ENCODE measurements at places on chromosomes 2 and 18.

DNA sequence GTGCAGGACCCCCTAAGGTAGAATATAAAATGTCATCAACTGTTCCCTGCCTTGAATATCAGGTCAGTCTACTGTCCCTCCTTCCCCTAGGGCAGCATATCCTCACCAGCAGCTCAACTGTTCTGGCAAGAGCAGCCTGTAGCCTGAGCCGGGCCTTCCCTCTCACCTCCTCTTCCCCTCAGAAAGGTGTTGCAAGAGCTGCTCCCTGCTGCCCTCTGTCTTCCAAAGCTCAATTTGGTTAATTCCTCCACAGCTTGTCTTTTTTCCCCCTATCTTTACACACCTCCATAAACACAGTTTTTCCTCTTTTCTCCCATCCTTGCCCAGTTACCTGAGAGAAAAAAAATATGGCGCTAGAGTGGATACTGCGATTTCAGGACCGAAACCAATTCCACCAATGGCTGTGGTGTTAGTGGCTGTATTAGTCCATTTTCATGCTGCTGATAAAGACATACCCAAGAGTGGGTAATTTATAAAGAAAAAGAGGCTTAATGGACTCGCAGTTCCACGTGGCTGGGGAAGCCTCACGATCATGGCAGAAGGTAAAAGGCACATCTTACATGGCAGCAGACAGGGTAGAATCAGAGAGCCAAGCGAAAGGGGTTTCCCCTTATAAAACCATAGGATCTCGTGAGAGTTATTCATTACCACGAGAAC lies 184.7 kb downstream of the MREG start:
- no peak overlapping the region for H3K27ac ChIP-seq
- no peaks in the 10 kb centered on the region for H3K27me3 ChIP-seq
- DNase-seq: no peak
- H3K36me3 ChIP-seq: no peaks in the 10 kb centered on the region

- H3K36me3 ChIP-seq: no peaks in the 10 kb centered on the region
- H3K27me3 ChIP-seq: peaks cover 38% of the 10 kb centered on the region
- peaks cover 2% of the 10 kb centered on the region for H3K4me1 ChIP-seq
- H3K27ac ChIP-seq: no peak overlapping the region
Measured at GRCh38 chr2:152342259-152343046, 7.5 kb downstream of the FMNL2 start.

DNA sequence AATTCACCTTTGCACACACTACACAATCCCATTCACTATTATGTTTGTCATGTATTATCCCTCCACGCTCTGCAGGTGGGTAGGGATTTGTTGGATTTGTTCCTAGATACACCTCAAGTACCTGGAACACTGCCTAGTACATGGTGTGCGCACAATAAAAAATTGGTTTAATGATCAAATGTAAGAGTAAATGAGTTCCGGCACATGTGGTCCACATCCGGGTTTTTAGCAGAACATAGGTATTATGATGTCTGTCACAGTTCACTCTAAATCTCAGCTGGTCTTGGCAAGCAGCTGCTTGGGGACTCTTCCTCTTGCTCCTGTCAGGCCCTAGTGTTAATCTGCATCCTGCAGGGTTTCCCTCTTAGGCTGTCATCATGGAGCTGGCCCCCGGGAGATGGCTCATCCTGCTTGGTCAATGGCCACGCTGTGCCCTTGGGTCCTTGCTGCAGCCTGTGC lies 21.8 kb upstream of the IL1R1 start:
- peaks cover 7% of the 10 kb centered on the region for H3K36me3 ChIP-seq
- H3K4me3 ChIP-seq: no peak overlapping the region
- H3K27me3 ChIP-seq: no peaks in the 10 kb centered on the region
- no peak for DNase-seq
- no peak overlapping the region for H3K27ac ChIP-seq

GRCh38 chr2:174967086-174967485 lies 38.1 kb downstream of the CHN1 start:
- H3K4me3 ChIP-seq: no peak overlapping the region
- H3K27ac ChIP-seq: no peak overlapping the region
- peaks cover 6% of the 10 kb centered on the region for H3K4me1 ChIP-seq
- H3K36me3 ChIP-seq: no peaks in the 10 kb centered on the region

DNA sequence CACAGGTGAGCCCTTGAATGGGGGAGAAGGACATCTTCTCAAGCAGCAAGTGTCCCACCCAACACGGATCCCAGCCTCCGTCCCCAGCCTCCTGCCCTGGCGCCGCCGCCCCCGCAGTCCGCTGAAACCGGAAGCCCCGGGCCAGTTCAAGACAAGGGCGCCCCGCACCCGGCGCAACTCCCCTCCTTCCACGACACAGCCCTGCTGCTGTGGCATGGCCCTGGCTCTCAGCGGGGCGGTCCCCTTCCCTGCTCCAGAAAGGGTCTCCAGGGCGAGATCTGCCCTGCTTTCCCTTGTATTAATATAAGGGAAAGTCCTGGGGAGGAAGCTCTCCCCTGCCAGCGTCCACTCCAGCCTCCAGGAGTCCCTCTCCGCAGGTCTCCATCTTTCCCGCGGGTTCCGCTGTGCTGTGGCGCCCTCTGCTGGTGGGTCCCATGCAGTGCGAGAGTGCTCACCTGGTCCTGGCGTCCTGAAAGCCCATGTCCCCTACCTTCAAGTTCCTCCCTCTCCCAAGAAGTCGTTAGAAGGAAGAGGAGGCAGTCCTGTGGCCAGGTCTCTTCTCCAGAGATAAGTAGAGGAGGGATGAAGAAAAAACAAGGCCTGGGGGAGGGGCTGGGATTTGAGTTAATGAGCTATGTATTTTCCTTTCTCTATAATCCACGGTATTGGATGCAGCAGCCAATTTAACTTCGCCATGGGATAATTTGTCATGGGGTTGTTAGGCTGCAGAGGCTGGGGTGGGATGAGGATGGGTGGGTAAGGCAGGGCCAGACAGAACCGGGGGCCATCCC lies 176.0 kb downstream of the SMAD2 start:
- H3K4me1 ChIP-seq: peaks cover 3% of the 10 kb centered on the region
- peaks cover 4% of the 10 kb centered on the region for H3K36me3 ChIP-seq
- peak overlapping the region; percentile 8 for H3K4me3 ChIP-seq
- peaks cover 24% of the 10 kb centered on the region for H3K27me3 ChIP-seq
- peak; percentile 44 for DNase-seq

DNA sequence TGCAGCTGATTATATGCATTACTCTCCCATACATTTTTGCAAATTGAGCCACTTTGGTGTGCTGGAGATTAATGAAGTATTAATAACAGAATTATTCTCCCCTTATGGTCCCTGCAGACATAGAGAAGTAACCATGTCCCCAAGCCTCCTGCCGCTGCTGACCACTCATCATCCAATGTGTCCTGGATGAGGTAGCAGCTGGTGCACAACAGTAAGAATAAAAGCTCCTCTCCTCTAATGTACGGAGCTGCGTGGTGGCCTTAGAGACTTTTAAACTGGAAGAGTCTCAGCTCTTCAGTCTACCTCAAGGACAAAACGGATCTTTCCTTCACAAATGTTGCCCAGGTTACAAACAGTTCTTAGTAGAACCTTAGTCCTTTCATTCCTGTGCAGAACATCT lies 37.7 kb downstream of the TPO start:
- no peak for DNase-seq
- no peak overlapping the region for H3K4me3 ChIP-seq
- H3K4me1 ChIP-seq: peaks cover 2% of the 10 kb centered on the region
- H3K27me3 ChIP-seq: peaks cover 33% of the 10 kb centered on the region
- H3K27ac ChIP-seq: no peak overlapping the region

DNA sequence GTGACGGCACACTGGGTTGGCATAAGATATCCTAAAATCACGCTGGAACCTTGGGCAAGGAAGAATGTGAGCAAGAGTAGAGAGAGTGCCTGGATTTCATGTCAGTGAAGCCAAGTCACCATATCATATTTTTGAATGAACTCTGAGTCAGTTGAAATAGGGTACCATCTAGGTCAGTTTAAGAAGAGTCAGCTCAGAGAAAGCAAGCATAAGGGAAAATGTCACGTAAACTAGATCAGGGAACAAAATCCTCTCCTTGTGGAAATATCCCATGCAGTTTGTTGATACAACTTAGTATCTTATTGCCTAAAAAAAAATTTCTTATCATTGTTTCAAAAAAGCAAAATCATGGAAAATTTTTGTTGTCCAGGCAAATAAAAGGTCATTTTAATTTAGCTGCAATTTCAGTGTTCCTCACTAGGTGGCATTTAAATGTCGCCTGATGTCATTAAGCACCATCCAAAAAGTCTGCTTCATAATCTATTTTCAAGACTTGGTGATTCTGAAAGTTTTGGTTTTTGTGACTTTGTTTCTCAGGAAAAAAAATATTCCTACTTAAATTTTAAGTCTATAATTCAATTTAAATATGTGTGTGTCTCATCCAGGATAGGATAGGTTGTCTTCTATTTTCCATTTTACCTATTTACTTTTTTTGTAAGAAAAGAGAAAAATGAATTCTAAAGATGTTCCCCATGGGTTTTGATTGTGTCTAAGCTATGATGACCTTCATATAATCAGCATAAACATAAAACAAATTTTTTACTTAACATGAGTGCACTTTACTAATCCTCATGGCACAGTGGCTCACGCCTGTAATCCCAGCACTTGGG lies 19.6 kb downstream of the RSAD2 start:
- H3K27ac ChIP-seq: no peak overlapping the region
- H3K27me3 ChIP-seq: no peaks in the 10 kb centered on the region
- H3K36me3 ChIP-seq: peaks cover 5% of the 10 kb centered on the region
- no peak overlapping the region for H3K4me3 ChIP-seq
- DNase-seq: no peak

- no peak overlapping the region for H3K27ac ChIP-seq
- H3K4me3 ChIP-seq: no peak overlapping the region
- no peaks in the 10 kb centered on the region for H3K36me3 ChIP-seq
- peaks cover 23% of the 10 kb centered on the region for H3K4me1 ChIP-seq
- no peak for DNase-seq
- no peaks in the 10 kb centered on the region for H3K27me3 ChIP-seq
Measured at GRCh38 chr2:178110681-178111080, 1.6 kb upstream of the RBM45 start.

DNA sequence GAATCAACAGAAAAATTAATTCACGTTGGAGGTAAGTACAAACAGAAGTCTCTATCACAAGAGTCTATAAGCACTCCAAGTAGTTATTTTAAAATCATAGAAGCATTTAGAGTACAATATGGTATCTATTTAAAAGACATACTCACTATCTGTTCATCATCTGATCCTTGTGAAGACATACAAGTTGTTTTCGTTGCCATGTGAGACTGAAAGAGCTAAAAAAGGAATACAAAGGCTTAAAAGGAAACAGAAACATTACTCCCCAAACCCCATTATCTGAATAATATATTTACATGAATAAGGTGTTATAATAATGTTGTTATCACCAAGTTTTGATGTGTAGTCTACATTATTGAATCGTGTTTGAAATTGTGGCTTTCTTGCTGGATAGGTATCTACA lies 20.9 kb downstream of the SEPTIN10 start:
- no peak overlapping the region for H3K4me3 ChIP-seq
- H3K36me3 ChIP-seq: no peaks in the 10 kb centered on the region
- no peak overlapping the region for H3K27ac ChIP-seq
- no peaks in the 10 kb centered on the region for H3K4me1 ChIP-seq
- DNase-seq: no peak
- H3K27me3 ChIP-seq: peaks cover 11% of the 10 kb centered on the region
